ENCODE measurements at places on chromosomes 4 and X.

GRCh38 chrX:124212622-124213021 lies 119.8 kb upstream of the TEX13D start:
- DNase-seq: no peak

GRCh38 chrX:39941332-39941920 lies 156.3 kb downstream of the BCOR start:
- no peak for DNase-seq

DNA sequence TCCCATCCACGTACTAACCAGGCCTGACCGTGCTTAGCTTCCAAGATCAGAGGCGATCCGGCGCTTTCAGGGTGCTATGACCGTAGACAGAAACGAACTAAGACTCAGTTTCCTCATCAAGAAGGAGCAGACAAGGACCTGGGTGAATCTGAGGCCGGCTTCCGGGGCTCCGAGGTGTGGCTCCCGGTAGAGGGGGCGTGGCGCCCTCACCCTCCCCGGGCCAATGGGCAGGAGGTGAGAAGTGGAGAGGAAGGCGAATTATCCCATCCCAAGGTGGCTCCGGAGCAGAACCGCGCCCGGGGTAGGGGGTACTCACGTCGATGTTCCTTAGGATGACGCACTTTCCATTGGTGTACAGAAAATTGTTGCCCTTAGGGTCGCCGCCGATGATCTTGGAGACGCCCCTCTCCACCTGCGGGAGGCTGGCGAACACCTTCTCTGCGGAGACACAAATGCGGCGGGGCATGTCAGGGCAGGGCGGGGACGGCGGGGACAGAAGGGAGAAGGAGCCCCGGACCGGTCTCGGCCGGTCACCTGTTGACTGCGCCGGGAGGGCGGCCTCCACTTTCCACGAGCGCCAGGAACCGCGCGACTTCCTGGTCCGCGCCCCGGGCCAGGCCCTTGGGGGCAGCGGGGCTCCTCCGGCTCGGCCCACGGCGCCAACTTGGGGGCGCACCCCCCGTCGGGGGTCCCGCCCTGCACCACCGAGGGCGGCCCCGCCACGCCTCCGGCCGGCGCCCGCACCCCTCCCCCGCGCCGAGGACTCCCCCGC lies 616 bp downstream of the WDR1 start:
- DNase-seq: peak; percentile 82

DNA sequence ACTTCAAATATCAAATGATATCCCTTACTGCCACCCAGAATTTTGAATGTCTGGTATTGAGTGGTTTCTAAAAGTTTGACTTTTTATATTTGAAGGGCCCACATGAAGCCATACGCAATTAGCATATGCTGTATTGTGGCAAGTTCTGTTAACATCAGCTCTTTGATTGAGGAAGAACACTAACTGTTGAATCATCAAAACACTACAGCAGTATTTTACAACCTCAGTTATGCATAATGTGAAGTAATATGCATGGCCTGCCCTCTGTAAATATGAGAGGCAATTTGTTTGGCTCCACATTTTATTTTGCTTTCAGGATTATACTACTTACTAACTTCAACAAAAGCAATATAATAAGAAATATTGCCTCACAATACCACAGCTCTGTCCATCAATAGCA lies 62.2 kb upstream of the DMD start:
- no peak for DNase-seq

GRCh38 chrX:93695981-93696380 lies 22.0 kb downstream of the FAM133A start:
- no peak for DNase-seq

GRCh38 chr4:159881158-159881557 lies 778.3 kb downstream of the RAPGEF2 start:
- DNase-seq: no peak

- no peak for DNase-seq
These were observed 30.3 kb downstream of the STPG2 start for GRCh38 chr4:98113012-98113411.

DNA sequence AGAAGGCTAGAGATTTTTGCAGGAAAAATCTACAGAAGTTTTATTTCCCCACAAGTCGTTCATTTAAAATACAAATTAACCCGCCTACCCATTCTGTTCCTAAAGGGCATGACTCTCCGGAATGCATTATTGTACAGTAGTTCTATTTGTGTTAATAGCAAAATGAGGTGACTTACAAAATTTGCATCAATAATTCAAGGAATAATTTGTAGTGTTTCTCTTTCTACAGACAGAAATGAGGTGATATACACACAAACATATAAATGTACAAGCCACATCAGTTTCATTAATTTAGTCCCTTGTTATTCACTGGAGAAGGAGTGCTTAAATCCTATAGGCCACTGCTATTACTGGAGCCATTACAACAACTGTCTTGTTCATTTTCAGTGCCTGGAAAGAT lies 501.3 kb upstream of the DIAPH2 start:
- DNase-seq: no peak

- no peak for DNase-seq
These were observed 128.1 kb upstream of the NDP start for GRCh38 chrX:44101281-44101680.

DNA sequence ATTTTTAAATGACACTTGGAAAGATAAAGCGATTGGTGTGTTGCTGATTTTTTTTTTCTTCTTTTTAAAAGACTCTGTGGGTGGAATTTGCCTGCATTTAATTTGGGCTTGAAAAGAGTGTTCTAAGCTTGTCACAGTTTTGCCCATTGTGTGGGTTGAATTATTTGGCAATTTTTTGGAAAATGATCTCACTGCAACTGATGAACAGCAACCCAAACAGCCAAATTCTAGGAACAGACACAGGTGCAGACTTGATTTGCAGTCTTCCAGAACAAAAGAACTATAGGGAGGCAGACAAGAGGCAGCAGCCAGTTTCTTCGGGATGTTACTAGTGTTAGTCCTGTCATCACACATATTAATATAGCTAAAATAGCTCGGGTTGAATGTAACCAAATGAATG lies 40.5 kb downstream of the CASP6 start:
- DNase-seq: no peak

DNA sequence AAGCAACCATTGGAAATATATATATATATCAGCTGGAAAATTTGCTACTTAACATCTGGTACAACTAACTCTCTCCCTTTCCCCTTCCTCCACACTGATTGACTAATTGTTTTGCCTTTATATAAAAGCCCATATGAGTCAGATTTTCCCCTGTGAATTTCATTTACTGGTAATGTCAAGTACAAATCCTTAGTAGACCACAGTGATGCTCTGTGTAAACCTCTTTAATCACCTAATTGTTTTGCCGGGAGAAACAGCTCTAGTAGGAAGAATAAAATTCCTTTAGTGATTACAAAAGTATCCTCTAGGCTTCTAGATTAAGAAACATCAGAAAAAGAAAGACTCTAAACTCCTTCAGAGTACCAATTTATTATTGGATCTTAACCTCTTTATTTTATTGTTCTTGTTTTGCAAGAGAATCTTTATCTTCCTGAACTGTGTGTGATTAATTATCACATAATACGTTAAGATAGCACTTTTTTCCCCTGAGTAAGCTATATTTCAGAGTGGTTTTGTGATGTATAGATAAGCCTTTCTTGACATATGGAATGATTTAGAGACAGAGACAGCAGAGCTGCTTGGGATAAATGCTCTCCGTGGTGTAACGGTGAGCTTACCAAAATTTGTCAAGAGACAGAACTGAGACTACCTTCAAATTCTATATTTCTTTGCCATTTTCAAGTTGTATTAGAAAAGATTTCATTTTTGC lies 1606.4 kb upstream of the TENM3 start:
- DNase-seq: no peak

DNA sequence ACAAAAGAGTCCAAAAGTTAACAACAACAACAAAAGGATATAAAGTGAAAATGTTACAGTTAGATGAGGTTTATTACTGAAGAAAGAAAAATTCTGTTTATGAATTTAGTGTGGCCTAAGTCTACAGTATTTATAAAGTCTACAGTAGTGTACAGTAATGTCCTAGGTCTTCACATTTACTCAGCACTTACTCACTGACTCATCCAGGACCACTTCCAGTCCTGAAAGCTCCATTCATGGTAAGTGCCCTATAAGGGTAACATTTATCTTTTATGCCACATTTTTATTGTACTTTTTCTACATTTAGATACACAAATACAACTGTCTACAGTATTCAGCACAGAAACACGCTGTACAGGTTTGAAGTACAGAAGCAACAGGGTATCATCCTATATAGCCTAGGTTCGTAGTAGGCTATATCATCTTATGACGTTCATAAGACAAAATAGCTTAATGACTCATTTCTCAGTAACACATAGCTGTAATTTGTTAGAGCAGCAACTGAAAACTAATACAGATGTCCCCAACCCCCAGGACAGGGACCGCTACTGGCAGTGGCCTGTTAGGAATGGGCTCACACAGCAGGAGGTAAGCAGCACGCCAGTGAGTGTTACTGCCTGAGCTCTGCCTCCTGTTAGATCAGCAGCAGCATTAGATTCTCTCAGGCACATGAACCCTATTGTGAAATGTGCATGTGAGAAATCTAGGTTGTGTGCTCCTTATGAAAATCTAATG lies 61.3 kb downstream of the CENPC start:
- no peak for DNase-seq

GRCh38 chr4:7637139-7637538 lies 202.4 kb upstream of the PSAPL1 start:
- no peak for DNase-seq

GRCh38 chr4:7423801-7424552 lies 10.8 kb downstream of the PSAPL1 start:
- peak; percentile 15 for DNase-seq

DNA sequence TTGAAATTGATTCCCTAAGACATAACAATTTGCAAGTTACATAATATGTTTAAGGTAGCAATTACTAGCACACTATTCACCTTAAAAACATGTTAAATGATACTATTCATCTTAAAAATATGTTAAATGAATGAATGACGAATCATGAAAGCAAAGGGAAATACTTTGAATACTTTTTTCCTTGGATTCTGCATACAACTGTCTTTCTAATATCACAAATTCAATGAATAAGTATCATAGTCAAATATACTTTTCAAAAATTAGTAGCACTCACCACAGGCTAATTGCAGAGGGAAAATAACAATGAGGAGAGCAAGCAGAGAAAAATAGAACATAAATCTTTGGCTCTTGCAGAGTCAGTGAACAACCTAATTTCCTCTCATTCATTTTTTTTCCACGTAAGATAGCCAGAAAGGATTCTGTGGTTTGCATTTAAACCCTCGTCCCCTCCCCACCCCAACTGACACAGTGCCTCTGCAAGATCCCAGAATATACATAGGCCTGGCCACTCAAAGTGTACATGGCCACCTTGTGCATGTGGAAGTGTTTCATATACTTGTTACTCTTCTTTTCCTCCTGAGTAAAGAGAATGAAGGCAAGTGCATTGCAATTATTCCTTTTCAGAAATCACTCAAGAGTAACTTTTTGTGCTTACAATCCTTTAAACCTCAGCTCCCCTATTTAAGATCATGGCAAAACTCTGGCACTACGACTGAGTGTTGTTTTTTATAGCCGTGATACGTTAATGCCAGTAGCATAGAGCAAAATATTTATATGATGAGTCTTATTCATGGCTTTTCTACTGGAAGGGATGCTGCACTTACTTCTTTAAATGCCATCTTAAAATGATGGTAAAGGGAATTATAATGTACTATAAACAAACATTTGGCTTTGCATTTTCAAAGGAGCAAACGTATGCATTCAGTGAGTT lies 236.4 kb downstream of the PDGFC start:
- DNase-seq: no peak

DNA sequence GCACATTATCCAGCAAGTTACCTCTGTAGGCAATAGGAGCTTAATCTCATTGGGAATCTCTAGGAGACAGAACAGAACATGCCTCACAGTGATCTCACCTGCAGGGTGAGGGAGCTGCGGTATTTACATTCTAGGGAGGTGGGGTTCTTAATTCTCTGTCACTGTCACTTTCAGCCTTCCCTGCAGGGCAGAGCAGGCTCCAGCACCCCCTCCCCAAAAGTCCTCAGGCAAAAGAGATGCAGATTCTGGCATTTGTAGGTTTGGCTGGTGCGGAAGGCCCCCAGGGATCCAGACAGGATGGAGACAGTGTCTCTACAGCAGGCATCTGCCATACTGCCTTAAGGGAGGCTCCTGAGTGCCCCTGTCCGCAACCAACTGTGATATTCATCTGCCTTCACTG lies 166.4 kb upstream of the ATP6AP2 start:
- no peak for DNase-seq

DNA sequence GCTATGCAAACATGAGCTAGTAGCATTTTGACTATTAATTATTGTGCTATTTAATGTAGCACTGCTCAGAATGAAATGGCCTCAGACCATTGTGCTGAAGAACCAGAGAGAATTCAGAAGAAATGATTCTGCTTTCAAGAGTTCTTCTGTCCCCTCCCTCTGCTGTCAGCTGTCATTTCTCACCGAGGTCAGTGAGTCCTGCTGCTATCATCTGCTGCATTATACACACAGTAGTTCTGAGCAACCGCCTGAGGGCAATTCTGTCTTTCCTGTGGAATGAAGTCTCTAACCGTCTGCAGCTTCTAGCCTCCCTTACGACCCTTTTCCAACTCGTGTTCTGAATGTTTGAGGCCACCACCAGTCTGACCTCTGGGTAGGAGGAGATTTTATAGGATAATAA lies 249.4 kb downstream of the HNRNPD start:
- no peak for DNase-seq

- no peak for DNase-seq
These were observed 15.2 kb upstream of the IQCM start for GRCh38 chr4:149830823-149831222.

- DNase-seq: no peak
These were observed 24.4 kb downstream of the UCHL1 start for GRCh38 chr4:41281038-41281634.

GRCh38 chr4:84673475-84674240 lies 90.7 kb downstream of the CDS1 start:
- DNase-seq: no peak

GRCh38 chr4:133190098-133190497 lies 41.0 kb downstream of the PCDH10 start:
- no peak for DNase-seq

- DNase-seq: no peak
These were observed 148.7 kb upstream of the KIT start for GRCh38 chr4:54509057-54509456.

DNA sequence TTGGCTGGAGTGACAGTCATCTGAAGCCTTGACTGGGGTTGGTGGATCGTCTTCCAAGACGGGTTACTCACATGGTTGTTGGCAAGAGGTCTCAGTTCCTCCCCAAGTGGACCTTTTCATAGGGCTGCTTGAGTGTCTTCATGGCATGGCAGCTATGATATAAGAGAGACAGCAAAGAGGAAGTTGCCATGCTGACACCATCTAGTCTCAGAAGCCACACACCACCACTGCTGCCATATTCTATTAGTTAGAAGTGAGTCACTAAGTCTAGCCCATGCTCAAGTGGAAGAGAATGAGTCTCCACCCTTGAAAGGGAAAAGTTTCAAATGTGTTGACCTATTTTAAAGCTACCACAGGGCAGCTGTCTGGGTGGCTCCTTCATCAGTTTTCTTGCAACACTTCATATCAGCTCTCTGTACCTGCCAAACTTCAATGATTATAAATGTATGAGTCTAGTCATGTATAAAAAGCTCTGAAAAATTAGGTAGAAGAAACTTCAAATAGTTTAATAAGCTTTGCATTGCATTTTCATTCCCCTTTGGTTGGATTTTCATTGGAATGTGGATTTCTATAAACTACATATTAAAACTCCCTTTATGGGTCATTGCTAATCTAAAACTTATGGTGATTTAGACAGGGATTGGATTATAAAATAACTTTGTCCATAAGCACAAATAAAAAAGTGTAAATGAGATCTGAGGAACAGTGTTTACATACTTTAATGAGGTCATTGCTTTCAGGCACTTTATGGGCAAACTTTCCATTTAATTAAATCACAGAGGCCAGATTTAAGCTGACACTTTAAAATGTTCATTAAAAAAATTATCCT lies 68.0 kb upstream of the ATXN3L start:
- no peak for DNase-seq
